ENCODE measurements at places on chromosomes 2 and 18.

DNA sequence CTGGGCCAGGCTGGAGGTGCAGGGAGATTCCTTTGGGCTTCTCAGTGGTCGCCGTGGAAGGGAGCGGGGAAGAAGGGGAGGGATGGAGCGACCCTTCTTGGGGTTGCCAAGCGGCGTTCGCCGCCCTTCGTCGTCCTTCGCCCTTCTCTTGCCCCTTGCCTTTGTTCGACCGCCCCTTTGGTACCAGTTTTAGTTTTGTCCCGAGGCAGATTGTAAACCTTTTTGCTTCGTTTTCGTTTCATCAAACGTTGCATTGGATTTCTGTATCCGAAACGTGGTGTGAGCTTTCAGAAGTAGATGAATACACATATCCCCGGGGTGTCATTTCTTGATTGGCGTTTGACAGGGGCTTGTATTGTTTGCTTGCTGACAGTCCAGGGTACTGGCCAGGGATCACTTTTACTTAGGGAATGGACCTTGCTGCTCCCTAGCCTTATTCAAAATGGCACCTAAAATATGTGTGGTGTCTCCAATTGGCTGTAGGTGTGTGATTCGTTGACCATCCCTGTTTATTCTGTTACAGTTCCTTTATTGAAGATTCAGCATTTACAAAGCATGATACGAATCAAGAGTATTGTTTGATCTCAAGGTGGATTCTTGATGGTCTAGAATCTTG is 788 bp downstream of the USP14 start:
- DNase-seq: no peak

DNA sequence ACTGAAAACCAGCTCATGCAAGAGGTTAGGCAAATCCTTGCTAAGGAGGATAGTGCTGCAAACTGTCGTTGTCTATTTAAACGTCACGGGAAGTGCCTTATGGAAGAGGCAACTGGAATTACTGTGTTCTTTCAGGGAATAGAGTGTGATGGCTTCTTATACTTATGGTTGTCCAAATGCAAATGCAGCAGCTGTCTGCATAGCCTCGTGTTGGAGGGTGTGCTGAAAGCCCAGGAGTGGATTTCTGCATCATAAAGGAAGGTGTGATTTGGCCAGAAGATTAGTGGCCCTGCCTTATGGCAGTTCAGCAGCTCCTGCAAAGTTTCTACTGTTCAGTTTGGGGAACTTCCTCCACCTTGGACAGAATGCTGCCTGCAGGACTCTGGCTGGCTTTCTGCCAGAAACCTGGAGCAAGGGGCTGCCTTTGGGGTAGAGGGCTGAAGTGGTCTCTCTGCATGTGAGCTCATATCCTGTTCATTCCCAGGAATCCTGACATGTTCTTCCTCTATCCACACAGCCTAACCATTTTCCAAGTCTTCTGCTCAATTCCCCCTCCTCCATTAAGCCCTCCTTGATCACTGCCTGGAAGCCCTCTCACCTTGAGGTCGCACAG is 321.2 kb upstream of the CXCR4 start:
- DNase-seq: no peak

DNA sequence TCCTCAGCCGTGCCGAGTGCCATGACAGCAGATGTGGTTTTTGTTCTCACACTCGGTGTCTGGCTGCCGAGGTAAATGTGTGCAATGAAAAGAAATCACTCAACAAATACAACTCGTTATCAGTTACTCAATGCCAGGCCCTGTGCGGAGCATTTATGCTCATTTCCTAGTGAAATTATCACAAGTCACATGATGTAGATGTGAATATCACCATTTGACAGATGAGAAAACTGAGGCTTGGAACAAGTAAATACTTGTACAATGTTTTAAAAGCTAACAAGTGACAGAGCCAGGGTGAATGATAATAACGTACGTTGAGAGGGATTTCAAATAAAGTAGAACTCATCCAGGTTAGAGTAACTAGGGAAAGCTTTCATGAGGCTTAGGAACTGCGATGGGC is 174.7 kb downstream of the EIPR1 start:
- no peak for DNase-seq

DNA sequence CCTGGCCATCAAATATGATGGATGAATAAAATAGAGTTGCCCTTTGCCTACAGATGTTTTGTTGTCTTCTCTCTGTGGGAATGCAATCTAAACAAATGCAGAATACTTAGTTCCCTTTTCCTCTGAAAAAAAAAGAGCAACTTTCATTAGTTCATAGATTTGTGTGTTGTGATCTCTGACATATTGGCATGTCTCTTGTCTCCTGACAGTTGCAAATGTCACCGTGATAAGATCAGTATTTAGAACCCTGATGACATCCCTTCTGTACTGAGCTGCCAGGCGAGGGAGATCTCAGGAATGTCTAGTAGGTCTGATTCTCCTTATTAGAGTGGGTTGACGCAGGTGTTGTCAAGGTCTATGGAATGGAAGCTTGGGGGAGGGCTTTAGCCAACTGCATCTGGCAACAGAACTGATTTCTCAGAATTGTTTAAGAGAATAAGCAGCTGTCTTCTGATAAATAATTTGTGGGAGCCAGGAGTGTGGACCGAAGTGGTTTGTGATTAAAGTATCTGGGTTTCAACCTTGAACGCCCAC is 130.4 kb downstream of the GALR1 start:
- DNase-seq: no peak

DNA sequence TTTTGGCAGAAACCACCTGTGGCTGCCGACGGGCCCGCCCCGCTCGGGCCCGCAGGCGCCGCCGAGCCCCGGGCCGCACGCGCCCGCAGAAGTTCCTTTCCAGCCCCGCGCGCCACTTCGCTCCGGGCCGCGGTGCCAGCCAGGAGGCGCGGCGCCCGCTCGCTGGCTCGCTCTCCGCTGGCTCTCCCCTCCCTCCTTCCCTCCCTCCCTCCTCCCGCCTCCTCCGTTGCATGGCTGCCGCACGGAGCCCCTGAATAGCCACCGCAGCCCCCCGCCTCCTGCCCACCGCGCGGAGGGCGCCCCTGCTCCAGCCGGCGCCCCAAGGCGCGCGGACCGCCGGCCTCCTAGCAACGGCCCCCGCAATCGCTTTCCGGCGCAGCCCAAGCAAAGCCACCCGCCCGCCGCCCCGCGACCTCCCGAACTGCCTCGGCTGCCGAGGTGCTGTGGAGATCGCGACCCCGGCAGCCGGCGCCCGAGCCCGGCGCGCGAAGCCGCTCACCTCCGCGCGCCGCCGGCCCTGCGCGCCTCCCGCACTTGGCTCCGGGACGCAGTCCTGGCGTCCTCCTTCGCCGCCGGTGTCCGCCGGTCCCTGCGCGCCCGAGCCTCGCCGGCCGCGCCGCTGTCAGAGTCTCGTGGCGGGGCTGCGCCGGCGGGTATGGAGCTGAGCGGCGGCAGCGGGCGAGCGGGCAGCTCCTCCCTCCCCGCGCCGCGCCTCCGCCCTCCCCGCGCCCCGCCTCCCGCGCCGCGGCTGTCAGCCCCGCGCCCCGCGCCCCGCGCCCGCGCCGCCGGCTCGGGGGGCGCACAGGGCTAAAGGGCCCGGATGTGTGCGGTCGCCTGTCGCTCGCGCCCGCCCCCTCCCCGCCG is at the start of gene ZBTB7C:
Gene ZBTB7C (minus strand): TSS at position 657 of the 864 bp plus-strand sequence.
- DNase-seq: peak; percentile 22

DNA sequence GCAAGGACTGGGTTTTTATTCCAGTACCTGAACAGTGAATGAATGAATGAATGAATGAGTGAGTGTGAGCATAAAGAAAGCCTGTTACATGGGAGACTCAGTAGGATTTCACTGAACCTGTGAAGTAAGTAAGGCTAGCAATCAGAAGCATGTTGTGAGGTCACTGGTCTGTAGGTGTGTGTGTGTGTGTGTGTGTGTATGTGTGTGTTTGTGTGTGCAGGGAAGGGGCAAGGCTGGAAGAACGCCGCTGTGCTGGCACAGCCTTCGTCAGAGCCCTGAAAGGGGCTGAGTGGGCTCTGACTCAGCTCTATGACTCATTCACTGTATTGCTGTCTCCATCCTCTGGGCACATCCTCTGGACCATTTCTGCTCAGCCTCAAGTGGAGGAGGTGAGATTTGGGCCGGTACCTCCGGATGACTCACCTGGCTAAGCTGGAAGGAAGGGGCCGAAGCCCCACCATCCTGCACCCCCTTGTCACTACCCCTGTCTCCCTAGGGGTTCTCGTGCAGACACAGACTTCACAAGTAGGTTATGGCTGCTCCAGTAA is 51.4 kb upstream of the MRPL33 start:
- no peak for DNase-seq

DNA sequence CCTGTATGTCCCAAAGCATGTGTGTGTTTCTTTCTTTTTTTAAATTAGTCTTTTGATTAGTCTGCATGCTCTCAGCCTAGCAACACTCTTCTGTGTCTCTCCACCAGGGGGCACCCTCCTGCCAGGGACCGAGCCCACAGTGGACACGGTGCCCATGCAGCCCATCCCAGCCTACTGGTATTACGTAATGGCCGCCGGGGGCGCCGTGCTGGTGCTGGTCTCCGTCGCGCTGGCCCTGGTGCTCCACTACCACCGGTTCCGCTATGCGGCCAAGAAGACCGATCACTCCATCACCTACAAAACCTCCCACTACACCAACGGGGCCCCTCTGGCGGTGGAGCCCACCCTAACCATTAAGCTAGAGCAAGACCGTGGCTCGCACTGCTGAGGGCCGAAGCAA is 93.8 kb downstream of the NRP2 start:
- no peak for DNase-seq

DNA sequence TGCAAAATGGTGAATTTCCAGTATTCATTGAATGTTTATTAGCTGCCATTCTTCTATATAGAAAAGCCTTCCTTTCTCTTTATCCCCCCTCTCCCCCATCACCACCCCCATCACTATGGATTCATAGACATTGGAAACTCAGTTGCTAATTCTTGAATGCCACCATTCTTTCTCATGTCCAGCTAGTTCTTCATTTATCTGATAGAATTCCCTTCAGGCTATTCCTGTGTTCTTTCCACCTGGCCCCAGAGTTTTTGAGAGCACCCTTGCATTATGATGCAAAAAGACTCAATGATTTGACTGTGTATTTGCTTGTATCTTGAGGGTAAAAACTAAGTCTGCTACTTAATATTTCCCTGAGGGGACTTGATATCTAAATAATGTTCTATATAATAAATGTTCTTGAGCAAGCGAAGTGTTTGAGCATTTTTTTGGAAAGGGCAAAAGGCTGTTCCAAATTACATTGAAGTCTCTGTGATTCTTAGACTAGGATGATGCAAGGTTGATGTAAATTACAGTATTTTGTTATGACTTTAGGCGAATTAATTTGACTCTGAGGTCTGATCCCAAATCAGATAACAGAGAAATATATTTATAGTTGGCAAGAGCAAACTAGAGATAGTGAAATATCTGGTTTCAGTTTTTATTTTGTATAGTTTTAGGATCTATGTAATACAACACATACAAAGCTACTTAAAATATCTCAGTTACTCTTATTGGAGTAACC is 18.8 kb upstream of the SOS1 start:
- DNase-seq: no peak

DNA sequence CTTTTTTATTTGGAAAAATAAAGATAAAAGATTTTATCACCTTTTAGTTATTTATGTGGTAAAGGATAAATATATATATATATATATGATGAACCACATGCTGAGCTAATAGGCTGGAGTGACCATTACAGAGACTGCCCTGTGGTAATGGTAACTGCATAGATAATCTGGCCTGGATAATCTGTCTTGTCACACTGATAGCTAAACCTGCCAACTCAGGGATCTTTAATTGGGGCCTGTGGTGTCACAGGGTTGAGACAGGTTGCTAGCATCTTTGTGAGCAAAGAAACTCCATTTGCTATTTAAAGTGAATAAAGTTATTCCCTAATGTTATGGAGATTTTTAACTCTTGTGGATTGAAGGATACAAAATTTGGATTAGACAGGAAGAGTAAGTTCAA is 203.0 kb downstream of the PHLPP1 start:
- no peak for DNase-seq

GRCh38 chr2:26179446-26179913 is 6.6 kb downstream of the GAREM2 start:
- DNase-seq: no peak

GRCh38 chr2:54775710-54776109 is 52.2 kb downstream of the EML6 start:
- no peak for DNase-seq
